Skeletal muscle cell (primary cell): ENCODE measurements at places on chromosomes 12 and 14.

GRCh38 chr12:27814851-27815591 lies 35.0 kb upstream of the MANSC4 start:
- DNase-seq, result peak; percentile 3

GRCh38 chr14:94474581-94475031 lies 1.4 kb downstream of the SERPINA9 start:
- DNase-seq, result no peak

DNA sequence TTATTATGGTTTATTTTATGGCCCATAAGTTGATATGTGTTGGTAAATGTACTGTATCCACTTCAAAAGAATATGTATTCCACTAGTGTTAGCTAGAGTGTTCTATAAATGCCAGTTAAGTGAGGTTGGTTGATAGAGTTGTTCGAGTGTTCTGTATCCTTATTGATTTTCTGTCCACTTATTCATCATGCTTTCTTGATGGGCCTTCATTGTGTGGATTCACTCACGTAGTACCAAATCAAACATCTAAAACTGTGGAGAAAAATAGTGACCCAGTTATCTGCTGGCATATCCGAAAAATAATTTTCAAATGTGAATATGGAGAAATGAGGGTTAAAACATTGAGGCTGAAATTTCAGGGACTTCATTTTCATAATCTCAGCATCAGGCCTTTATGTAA lies 230.4 kb downstream of the TRHDE start:
- DNase-seq, result no peak

GRCh38 chr14:72444701-72445100 lies 449.2 kb downstream of the DPF3 start:
- DNase-seq, result no peak

- DNase-seq, result no peak
Measured at GRCh38 chr14:20223410-20223809, at the start of gene OR11H6. OR11H6 (plus strand) TSS chr14:20223710; CDS start chr14:20223710, 0 bp downstream.

DNA sequence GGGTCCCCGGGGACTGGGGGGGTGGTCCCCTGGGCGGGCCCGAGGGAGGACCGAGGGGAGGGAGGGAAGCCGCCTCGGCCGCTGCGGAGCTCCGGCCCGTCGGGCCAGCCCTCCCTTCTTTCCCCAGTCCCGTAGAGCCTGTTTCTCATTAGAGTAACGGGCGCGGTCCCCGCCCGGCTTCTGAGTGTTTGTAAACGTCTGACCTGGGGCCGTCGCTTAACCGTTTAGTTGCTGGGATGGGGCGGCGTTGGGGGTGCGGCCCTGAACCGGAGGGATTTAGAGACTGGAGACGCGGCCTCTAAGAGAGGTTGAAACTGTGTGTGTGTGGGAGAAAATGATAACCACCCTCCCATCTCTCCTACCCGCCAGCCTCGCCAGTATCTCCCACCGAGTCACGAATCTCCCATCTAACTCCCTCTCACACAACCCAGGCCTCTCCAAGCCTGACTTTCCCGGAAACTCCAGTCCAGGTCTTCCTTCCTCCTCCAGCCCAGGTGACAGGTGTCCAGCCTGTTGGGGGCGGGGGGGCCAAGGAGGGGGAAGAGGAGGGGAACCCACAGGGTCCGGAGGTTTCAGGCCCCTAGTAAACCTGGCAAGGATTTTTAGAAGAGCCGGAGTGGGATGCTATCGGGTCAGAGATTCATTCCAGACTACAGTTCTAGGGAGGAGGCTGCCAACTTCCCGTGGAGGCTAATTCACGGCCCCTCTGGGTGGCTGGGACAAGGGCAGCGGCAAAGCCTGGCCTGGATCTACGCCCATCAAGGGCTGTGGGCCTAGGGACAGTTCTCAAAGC lies 1.1 kb upstream of the NFATC4 start:
- peak; percentile 94 for DNase-seq

DNA sequence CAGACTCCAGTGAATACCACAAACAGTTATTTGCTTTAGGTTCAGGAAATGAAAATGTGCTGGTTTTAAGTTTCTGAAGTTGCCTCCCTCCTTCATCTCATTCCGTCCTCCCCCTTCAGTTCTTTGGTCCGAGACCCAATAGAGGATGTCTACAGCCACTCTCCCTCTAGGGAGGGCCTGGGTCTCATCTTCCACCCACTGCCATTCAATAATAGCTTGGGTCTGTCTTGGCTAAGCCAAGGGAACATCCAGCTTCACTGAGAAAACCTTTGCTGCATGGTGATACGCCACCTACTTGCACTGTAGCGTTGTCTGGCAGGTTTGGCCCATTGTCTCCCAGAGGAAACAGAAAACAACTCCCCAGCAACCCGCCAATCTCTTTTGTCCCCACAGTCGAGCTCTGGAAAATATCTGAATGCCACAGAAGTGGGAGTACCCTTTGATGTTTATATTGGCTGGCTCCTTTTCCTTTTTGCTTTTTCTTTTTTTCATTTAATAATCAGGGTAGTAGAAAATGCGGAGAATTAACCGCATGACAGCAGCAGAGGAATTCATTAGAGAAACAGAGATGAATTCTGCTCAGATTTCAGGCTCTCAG lies 380.1 kb downstream of the RAD51B start:
- no peak for DNase-seq

- DNase-seq, result no peak
Measured at GRCh38 chr12:58349161-58349560, 407.8 kb downstream of the ATP23 start.

GRCh38 chr14:33670235-33670634 lies 280.6 kb downstream of the EGLN3 start:
- DNase-seq, result no peak

- DNase-seq, result peak; percentile 26
Measured at GRCh38 chr12:70691018-70691672, 53.9 kb upstream of the PTPRB start.

- no peak for DNase-seq
Measured at GRCh38 chr14:88929656-88930436, 105.4 kb downstream of the TTC8 start.

- no peak for DNase-seq
Measured at GRCh38 chr12:88860851-88861250, 280.6 kb upstream of the KITLG start.

DNA sequence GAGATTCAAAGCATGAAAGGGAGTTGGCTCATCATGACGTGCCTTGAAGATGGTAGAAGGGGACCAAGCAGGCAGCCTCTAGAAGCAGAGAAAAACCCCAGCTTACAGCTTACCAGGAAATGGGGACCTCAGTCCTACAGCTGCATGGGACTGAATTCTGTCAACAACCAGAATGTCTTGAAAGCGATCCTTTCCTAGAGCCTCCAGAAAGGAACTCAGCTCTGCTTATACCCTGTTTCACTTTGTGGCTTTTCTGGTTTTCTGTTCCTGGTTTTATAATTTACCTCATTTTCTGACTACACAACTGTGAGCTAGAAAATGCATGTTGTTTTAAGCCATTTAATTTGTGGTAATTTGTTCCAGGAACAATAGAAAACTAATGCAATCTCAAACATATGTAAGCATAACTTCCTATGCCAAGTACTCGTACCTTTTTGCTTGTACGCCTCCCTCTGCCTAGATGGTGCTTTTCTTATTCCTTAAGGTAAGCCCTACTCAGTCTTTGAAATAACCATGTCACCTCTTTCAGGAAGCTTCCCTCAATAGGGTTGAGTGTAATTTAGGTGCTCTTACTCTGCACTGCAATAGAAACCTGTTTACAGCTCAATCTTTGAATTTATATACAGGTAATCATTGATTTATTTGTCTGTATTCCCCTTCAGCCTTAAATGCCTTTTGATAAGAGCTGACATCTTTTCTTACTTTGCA lies 348.8 kb downstream of the TMEM117 start:
- DNase-seq, result no peak

- DNase-seq, result no peak
Measured at GRCh38 chr12:68977909-68978610, 45.1 kb upstream of the CPM start.

GRCh38 chr12:117152793-117153775 lies 37.2 kb downstream of the FBXO21 start:
- DNase-seq, result no peak

GRCh38 chr12:117038023-117038680 lies 61.1 kb downstream of the TESC start:
- DNase-seq, result no peak

GRCh38 chr12:47851303-47851952 lies 31.7 kb upstream of the HDAC7 start:
- no peak for DNase-seq

GRCh38 chr12:48276621-48277020 lies 73.5 kb upstream of the OR10AD1 start:
- DNase-seq, result no peak

GRCh38 chr14:23277189-23277588 lies 8.7 kb downstream of the HOMEZ start:
- no peak for DNase-seq

- no peak for DNase-seq
Measured at GRCh38 chr14:26525085-26525484, 72.7 kb downstream of the NOVA1 start.

- DNase-seq, result no peak
Measured at GRCh38 chr12:9052610-9053009, 63.1 kb downstream of the A2M start.

DNA sequence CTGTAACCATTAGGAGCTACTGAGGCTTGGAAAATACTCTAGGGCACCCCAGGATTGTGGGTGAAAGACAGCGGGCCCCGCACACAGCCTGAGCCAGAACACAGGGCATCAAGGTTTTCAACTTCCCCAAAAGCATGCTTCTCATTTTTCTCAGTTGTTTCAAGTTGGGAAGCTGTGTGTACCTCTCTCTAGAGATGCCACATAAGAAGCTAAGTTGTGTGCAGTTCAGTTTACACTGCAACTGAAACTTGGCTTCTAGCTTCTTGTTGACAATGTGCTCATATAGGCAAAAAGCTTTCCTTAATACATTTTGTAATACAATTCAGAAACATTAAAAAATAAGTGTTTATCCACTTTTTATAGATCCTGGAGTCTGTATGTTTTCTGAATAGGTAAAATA lies 88.1 kb upstream of the PTPRR start:
- DNase-seq, result no peak

- peak; percentile 36 for DNase-seq
Measured at GRCh38 chr12:20264608-20265114, 103.7 kb upstream of the PDE3A start.

- DNase-seq, result no peak
Measured at GRCh38 chr12:4742416-4742970, 22.3 kb downstream of the GALNT8 start.

GRCh38 chr12:100858656-100859055 lies 64.1 kb downstream of the ANO4 start:
- no peak for DNase-seq

GRCh38 chr12:93569301-93569655 lies 3.2 kb upstream of the SOCS2 start:
- DNase-seq, result no peak

DNA sequence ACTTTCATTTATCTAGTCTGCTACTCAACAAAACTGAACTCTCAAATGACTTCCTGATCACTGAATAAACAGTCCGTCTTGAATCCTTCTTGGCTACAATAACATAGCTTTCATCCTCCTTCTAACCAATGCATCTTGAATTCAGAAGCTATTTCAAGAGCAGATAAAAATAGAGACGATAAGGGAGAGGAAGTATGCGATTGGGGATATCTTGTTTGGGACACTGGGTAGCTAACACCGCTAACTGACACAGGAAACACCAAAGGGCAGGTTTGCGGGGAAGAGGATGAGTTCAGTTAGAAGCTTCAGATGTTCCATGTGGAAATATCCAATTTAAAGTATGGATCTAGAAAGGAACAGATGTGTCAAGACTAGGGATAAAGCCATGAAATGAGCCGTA lies 102.5 kb downstream of the SLC41A2 start:
- DNase-seq, result no peak

- DNase-seq, result peak; percentile 13
Measured at GRCh38 chr12:43151441-43151981, 400.5 kb downstream of the ADAMTS20 start.

DNA sequence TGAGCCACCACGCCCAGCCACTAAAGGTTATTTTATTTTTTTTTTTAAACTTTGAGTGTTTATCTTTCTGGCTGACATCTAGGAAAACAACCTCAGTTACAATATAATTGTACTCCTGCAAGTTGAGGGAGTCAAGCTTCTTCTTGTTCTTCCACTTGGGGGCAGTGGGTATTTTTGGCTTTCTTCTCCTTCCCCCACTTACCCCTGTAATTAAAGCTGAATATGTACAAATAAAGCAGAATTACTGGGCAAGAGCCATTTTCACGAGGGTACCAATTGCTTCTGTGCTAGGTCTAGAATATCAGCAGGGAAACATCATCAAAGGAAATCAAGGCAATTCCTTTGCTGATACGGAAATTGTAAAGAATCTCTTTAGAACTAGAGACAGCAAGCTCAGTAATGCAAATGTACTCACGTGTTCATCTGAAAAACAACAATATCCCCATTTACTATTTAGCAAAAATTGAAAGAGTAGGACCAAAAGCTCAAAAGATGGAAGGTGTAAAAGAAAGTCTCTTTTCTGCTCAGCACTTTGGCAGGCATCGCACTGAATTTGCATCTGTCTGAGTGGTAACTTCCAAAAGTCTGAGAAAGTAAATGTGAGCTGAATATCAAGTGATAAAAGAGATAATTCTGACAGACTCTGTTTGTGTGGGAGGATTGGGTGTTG lies 72.8 kb downstream of the TAOK3 start:
- no peak for DNase-seq

DNA sequence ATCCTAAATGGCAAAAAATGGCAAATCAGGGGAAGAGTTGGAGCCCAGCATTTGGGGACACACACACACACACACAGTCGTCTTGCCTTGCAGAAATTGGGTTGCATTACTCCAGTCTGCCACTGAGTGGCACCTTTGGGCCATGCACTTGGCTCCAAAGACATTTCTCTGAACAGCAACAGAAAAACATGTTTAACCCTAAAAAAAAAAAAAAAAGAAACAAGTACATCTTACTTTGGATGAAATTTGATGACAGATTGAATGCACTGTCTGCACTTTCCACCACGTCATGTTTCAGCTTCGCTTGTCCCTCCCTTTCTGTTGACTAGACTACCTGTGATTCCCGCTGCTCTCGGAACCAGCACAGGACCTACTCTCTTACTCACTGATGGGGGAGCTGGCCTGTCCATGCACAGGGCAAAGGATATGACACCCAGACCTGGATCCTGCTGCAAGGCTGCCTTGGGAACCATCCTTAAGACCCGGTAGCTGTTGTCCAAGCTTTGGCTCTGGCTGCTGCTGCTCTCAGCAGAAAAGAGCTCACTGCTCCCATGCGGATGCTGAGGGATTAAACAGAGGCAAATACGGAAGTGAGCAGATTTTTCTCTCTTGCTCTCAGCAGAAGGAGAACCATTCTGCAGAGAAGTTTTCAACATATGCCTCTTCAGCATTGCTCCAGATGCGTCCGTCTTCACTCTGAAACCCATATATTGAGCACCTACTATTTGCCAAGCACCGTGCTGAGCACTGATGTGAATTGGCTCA lies 376.8 kb downstream of the DPF3 start:
- peak; percentile 70 for DNase-seq

DNA sequence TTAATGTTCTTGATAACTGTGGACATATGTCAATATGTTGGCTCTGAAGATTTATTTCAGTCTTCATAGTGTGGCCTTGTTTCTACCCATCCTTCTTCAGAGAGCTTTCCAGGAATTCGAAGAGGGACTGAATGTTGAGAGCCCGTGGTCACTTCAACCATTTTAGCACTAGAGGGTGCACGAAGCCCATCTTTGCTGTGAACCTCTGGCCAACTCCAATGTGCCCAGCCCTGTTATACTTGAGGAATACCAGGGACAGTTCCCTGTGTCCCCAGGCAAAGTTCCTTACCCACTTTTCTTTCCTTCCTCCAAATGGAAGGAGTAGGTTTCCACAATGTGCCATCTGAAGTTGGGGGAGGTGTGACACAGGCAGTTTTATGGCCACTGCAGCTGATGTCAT lies 603.5 kb downstream of the RPL10L start:
- no peak for DNase-seq

- peak; percentile 56 for DNase-seq
Measured at GRCh38 chr12:76026643-76027063, 4.9 kb downstream of the PHLDA1 start.

GRCh38 chr12:79552192-79552591 lies 138.6 kb downstream of the PAWR start:
- DNase-seq, result no peak
